Hepatocyte (in vitro differentiated cells): ENCODE measurements at places on chromosomes 13 and 19. TPM values are rescaled to one million over a fixed set of nuclear protein-coding genes. Genes with fewer than 3 reads are reported as not detected.

- no peak for DNase-seq
These were observed 40.4 kb downstream of the LRCH1 start for GRCh38 chr13:46593398-46593797.

Gene ATP8B3
- 1.4 and 1.7 TPM in 2 replicates for total RNA-seq

Gene PGLYRP1
- not detected in 2 replicates for total RNA-seq

Gene KIR3DL1
- not detected in 2 replicates for total RNA-seq

GRCh38 chr13:80296638-80297037 lies 44.3 kb downstream of the SPRY2 start:
- no peak for DNase-seq

GRCh38 chr19:35268536-35269437 lies at the start of gene USF2:
USF2 (plus strand) TSS chr19:35268962; CDS start chr19:35269102, 140 bp downstream.
- DNase-seq = peak; percentile 89

GRCh38 chr13:20332361-20333096 lies 100.4 kb upstream of the GJB6 start:
- no peak for DNase-seq

GRCh38 chr19:19524053-19524452 lies 4.7 kb upstream of the YJEFN3 start:
- DNase-seq = no peak
